Pericardium fibroblast (primary cell): ENCODE measurements at places on chromosomes 7 and 10. TPM values are rescaled to one million over a fixed set of nuclear protein-coding genes. Genes with fewer than 3 reads are reported as not detected.

The TUBB8 gene
- not detected in 2 replicates for total RNA-seq

The HHEX gene
- total RNA-seq, result 0.12 and 0.51 TPM in 2 replicates

The PDZD8 gene
- total RNA-seq, result 12.7 and 19.3 TPM in 2 replicates

The TET1 gene
- total RNA-seq, result 4.2 and 5.4 TPM in 2 replicates

The AFAP1L2 gene
- 0.51 and 7.5 TPM in 2 replicates for total RNA-seq

The ARMC3 gene
- total RNA-seq, result not detected in 2 replicates

The HKDC1 gene
- total RNA-seq, result 0.23 TPM in 1 of 2 replicates, not detected in the other
